ENCODE measurements at places on chromosomes 4 and X.

DNA sequence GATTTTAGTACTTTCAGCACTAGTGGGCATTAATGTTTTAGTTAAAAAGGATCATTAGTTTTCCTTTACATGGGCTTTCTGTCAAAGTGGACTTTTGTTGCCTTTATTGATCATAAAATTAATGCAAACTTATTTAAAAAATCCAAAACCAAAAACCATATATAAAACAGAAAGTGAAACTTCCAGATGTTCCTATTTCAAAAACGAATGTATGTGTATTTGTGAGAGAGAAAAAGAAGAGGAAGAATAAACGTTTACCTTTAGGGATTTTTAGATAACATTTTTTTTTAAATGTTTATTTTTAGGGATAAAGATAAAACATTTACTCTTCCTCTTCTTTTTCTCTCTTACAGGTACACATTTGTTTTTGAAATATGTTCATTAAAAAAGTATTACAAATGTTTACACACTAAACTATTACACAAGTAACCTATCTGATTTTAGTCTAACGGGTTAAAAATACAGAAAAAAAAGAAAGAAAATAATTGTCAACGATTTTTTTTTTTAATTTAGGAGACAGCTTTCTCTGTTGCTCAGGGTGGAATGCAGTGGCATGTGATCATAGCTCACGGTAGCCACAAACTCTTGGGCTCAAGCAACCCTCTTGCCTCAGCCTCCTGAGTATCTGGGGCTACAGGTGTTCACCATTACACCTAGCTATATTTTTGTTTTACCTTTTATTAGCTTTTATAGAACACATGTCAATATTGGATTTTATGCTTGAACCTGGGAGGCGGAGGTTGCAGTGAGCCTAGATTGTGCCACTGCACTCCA lies 16.8 kb upstream of the COX18 start:
- peak overlapping the region; percentile 46 for H3K4me3 ChIP-seq
- no peaks in the 10 kb centered on the region for H3K27me3 ChIP-seq
- peaks cover 24% of the 10 kb centered on the region for H3K36me3 ChIP-seq
- H3K27ac ChIP-seq, result peak overlapping the region; percentile 55
- no peaks in the 10 kb centered on the region for H3K4me1 ChIP-seq

- no peak for DNase-seq
- H3K27ac ChIP-seq, result no peak overlapping the region
- no peaks in the 10 kb centered on the region for H3K4me1 ChIP-seq
- no peaks in the 10 kb centered on the region for H3K27me3 ChIP-seq
- no peaks in the 10 kb centered on the region for H3K36me3 ChIP-seq
These were observed 43.2 kb downstream of the PGRMC2 start for GRCh38 chr4:128244379-128244778.

DNA sequence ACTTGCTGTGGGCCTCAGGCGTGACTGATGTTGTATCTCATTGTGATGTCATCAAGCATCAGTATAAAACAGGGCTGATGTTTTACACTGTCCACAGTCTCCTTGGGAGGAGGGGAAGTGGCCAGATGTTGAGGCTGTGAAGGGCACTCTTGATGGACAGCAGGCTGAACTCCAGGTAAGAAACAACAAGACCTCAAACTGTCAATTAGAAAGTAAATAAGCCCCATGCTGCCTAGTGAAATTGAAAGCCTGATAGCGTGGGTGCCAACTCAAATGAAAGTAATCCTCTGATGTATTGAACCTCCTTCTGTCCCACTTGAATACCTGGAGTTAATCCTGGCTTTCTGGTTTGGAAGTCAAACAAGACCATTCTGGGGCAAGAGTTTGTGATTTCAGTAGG lies 19.7 kb downstream of the VSIG1 start:
- no peaks in the 10 kb centered on the region for H3K4me1 ChIP-seq
- DNase-seq, result no peak
- no peaks in the 10 kb centered on the region for H3K27me3 ChIP-seq
- H3K36me3 ChIP-seq, result peaks cover 9% of the 10 kb centered on the region

DNA sequence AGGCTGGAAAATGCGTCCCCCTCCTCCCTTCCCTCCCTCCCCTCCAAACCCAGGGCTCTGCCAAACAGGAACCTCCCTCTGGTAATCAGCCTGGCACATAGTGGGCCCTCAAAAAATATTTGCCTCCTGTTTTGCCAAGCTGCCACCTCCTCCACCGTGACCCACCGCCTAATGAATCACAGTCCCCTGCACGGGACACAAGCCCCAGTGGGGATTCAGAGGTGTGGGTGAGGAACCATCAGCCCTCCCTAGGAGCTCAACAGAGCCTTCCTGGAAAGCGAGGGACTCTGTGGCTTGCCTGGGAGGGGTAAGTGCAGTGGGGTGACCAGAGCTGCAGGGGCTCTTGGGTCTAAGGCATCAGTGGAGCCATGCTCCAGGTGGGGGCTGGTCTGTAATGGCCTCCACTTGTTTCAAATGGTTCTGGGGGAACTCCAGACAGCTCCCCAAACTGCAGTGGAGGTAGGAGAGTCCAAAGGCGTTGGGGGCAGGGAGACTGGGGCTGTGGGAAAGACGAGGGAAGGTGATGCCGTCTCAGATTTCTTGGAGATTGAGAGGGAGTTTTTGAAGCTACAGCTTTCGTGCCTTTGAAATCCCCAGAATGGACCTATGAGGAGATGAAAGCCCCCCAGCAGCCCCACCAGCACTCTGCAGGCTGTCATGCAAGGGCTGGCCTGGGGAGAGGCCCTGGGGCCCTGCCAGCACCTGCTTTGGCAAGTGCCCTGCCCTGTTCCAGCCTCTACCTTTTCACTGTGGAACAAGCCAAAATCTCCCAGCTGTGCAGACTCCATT lies 1.0 kb upstream of the PPP2R2C start:
- H3K4me3 ChIP-seq, result no peak overlapping the region
- H3K27ac ChIP-seq, result no peak overlapping the region
- no peak for DNase-seq
- peaks cover 9% of the 10 kb centered on the region for H3K4me1 ChIP-seq
- no peaks in the 10 kb centered on the region for H3K36me3 ChIP-seq

GRCh38 chr4:120156120-120156718 lies 89.6 kb upstream of the MAD2L1 start:
- no peaks in the 10 kb centered on the region for H3K4me1 ChIP-seq
- DNase-seq, result peak; percentile 6
- no peaks in the 10 kb centered on the region for H3K36me3 ChIP-seq
- no peak overlapping the region for H3K27ac ChIP-seq

DNA sequence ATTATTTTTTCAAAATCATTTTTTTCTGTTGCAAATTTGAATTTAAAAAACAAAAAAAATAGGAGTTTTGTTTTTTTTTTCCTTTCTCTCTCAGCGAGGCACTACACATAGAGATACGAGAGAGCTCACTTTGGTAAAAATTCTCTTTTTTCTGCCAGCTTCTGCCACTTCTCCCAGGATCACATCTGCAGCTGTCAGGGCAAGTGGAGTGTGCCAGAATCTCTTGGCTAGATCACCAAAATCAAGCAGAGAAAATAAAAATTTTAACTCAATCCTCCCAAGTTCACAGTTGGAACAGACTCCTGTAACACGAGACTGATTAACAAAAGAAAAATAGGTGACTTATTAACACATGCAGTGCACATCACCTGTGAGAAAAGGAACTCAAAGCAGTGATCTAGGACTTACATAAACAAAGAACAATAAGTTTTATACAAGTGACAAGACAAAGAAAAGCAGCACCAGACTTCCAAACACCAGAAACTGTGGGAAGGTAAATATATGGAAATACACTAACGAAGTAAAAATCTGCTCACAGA lies 213.2 kb upstream of the ZFP42 start:
- no peak overlapping the region for H3K4me3 ChIP-seq
- no peaks in the 10 kb centered on the region for H3K27me3 ChIP-seq
- H3K4me1 ChIP-seq, result no peaks in the 10 kb centered on the region
- no peak for DNase-seq

DNA sequence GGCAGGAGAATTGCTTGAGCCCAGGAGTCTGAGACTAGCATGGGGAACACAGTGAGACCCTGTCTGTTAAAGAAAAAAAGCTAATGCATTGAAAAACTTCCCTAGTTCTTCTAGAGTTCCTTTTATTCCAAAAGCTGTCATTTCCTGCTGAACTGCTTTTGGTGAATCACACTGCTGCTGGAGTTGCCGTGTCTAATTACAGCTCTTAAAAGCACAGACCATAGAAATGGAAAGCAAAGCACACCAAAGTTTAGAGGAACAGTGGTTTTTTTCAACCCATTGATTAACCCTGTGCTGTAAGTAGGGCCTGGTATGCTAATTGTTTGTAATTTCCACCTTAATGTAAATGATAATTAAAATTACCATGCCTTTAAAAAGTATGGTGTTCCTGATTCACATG lies 52.4 kb downstream of the SEPTIN11 start:
- no peak overlapping the region for H3K4me3 ChIP-seq
- peaks cover 4% of the 10 kb centered on the region for H3K4me1 ChIP-seq
- no peak overlapping the region for H3K27ac ChIP-seq
- no peaks in the 10 kb centered on the region for H3K27me3 ChIP-seq
- H3K36me3 ChIP-seq, result peaks cover 9% of the 10 kb centered on the region
- no peak for DNase-seq

GRCh38 chr4:77360451-77360850 lies 203.4 kb downstream of the CCNG2 start:
- no peak overlapping the region for H3K4me3 ChIP-seq
- H3K27ac ChIP-seq, result no peak overlapping the region
- no peaks in the 10 kb centered on the region for H3K36me3 ChIP-seq
- H3K27me3 ChIP-seq, result no peaks in the 10 kb centered on the region
- no peak for DNase-seq
- H3K4me1 ChIP-seq, result no peaks in the 10 kb centered on the region

GRCh38 chrX:48676893-48677270 lies 6.7 kb upstream of the WAS start:
- peaks cover 3% of the 10 kb centered on the region for H3K4me1 ChIP-seq
- DNase-seq, result peak; percentile 4
- peak overlapping the region; percentile 67 for H3K4me3 ChIP-seq
- H3K27ac ChIP-seq, result peak overlapping the region; percentile 75

DNA sequence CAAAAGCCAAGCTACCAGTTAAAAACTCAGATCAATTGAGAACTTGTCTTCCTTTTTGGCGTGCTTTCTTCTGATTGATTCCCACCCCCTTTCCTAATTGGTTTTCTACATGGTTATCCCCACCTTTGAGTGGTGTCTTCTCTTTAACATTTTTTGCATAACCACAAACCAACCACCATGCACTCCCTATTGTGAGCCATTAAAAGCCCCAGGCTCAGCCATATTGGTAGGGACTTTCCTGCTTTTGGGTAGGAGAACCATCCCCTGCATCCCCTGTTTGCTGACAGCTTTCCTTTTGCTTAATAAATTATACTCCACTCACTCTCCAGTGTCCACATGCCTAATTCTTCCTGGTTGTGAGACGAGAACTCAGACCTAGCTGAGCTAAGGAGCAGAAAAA lies 1651.4 kb upstream of the IGFBP7 start:
- H3K4me3 ChIP-seq, result no peak overlapping the region
- H3K36me3 ChIP-seq, result no peaks in the 10 kb centered on the region

GRCh38 chr4:56803471-56803870 lies 18.0 kb downstream of the SPINK2 start:
- no peak for DNase-seq
- H3K36me3 ChIP-seq, result no peaks in the 10 kb centered on the region
- H3K4me3 ChIP-seq, result no peak overlapping the region
- H3K27me3 ChIP-seq, result no peaks in the 10 kb centered on the region

DNA sequence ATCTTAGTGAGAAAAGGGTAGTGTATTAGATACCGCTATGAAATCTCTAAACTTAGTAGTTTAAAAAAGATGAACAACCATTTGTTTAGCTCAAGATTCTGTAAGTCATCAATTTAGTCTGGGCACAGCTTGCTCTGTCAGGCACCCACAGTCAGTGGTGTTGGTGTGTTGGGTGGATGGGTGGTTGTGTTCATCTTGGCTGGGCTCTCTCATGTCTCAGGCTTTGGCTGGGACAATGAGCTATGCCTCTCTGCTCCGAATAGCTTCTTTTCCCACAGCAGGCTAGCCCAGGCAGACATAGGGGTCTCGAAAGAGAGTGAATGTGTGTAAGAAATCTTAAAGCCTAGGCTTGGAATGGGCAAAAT lies 127.0 kb upstream of the GATB start:
- no peaks in the 10 kb centered on the region for H3K36me3 ChIP-seq
- no peaks in the 10 kb centered on the region for H3K27me3 ChIP-seq
- DNase-seq, result no peak

DNA sequence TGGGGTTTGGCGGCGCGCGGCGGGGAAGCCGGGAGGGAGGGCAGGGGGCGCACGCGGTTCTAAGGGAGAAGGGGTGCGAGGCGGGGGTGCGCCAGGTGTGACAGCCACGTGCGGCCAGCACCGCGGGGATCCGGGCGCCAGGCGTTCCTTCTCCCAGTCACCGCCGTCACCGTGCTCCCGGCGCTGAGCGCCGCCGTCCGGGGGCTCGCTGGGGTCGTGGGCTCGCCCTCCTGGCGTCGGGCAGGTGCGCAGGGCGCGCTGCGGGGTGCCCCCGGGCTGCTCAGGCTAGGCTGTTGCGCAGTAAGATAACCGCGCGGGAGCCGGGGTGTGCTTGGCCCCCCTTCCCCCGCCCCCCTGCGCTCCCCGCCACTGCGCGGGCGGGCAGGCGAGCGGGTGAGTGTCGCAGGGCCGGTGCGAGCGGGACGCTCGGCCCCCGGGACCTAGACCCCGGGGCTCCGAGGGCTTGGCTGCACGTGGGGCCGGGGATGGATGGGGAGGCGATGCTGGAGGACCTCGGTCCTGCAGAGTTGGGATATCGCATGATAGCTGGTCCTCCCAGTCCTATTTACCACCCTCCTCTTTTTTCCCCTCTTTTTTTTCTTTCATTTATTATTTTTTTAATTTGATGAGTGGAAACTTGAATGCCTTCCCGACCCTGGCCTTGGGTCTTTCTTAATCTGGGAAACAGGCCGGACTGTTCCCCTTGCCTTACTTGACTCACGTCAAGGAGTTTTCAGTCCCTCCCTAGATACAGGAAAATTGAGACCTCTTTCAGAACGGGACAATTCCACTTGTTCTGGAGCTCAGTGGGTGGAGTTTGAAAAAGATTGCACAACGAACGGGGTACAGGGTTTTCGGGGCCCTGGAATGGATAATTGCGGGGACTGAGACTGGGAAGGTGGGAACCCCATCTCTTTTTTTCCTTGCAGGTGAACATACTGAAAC lies 797 bp downstream of the TXLNG start:
- no peaks in the 10 kb centered on the region for H3K27me3 ChIP-seq
- peaks cover 2% of the 10 kb centered on the region for H3K36me3 ChIP-seq
- DNase-seq, result peak; percentile 21
- peak overlapping the region; percentile 85 for H3K27ac ChIP-seq
- peaks cover 8% of the 10 kb centered on the region for H3K4me1 ChIP-seq
- H3K4me3 ChIP-seq, result peak overlapping the region; percentile 79

DNA sequence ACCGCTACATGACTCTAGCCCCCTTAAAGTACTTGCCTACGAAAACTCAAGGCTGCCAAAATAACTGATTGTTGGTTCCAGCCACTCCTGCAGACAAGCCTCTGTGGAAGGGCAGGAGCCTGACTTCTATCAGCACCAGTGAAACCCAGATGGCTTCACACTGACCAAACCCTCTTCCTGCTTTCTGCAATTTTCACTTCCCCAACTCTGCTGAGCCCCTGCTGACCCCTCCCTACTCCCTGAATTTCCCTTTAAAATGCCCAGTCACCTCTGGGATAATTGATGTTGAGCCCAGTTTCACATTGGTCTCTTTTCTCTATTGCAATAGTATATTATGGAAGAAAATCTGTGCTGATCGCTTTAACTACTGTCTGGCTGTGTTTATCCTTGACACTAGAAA lies 61.6 kb upstream of the STS start:
- peaks cover 15% of the 10 kb centered on the region for H3K4me1 ChIP-seq
- DNase-seq, result no peak
- no peaks in the 10 kb centered on the region for H3K36me3 ChIP-seq
- no peak overlapping the region for H3K4me3 ChIP-seq
- H3K27ac ChIP-seq, result no peak overlapping the region
- no peaks in the 10 kb centered on the region for H3K27me3 ChIP-seq

- no peaks in the 10 kb centered on the region for H3K4me1 ChIP-seq
- no peak overlapping the region for H3K27ac ChIP-seq
- no peak for DNase-seq
- no peaks in the 10 kb centered on the region for H3K27me3 ChIP-seq
- no peak overlapping the region for H3K4me3 ChIP-seq
These were observed 38.1 kb downstream of the AMOT start for GRCh38 chrX:112802541-112802940.

All from effector memory CD4-positive, alpha-beta T cell (primary cell).